ENCODE measurements at places on chromosomes 3 and 15.

- H3K27me3 ChIP-seq = no peaks in the 10 kb centered on the region
- no peak overlapping the region for H3K27ac ChIP-seq
Observed at GRCh38 chr15:68025835-68026424, 28.2 kb upstream of the PIAS1 start.

DNA sequence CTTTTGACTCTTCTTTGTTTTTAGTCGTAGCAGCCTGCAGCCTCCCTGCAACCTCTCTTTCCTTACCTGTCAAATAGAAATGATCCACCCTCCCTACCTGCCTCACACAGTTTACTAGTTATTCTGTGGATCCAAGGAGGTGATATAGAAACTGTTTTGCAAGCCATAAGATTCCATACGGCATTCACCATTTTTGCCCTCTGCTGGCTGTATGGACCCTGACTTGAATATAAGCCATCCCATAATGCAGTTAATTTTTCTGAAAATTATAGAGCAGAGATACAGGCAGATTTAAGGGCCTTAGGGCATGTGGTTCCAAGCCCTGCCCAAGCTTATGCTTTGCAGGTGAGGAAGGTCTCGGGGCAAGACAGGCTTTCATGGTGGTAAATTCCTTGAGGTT is 63.8 kb downstream of the CPN2 start:
- peaks cover 28% of the 10 kb centered on the region for H3K27me3 ChIP-seq
- no peak for DNase-seq
- H3K27ac ChIP-seq = no peak overlapping the region

DNA sequence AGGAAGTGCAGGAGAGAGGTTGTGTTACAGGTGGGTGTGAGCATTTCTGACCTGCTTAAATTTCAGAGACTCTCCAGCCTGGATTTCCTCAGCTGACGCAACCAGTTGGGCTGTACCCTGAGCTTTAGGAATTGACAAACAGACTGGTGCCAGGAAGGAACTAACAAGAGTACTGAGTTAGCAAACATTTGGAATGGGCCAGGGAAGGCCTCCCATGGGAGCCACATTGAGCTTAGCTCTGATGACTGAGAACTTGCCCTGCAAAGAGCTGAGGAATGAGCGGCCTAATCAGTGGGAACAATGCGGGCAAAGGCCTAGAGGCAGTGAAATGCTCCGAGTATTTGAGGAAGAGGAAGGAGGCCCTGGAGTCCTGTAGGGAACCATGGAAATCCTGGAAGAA is 254.2 kb downstream of the FEZF2 start:
- DNase-seq = no peak
- no peaks in the 10 kb centered on the region for H3K36me3 ChIP-seq
- no peak overlapping the region for H3K27ac ChIP-seq

GRCh38 chr3:169085827-169086226 is 577.7 kb downstream of the MECOM start:
- no peak overlapping the region for H3K4me3 ChIP-seq
- no peak overlapping the region for H3K27ac ChIP-seq
- DNase-seq = no peak
- H3K4me1 ChIP-seq = no peaks in the 10 kb centered on the region
- H3K36me3 ChIP-seq = no peaks in the 10 kb centered on the region
- no peaks in the 10 kb centered on the region for H3K27me3 ChIP-seq

- no peaks in the 10 kb centered on the region for H3K4me1 ChIP-seq
- no peak overlapping the region for H3K27ac ChIP-seq
- no peaks in the 10 kb centered on the region for H3K27me3 ChIP-seq
- no peaks in the 10 kb centered on the region for H3K36me3 ChIP-seq
- H3K4me3 ChIP-seq = no peak overlapping the region
Observed at GRCh38 chr3:79973917-79974595, 206.3 kb upstream of the ROBO1 start.

DNA sequence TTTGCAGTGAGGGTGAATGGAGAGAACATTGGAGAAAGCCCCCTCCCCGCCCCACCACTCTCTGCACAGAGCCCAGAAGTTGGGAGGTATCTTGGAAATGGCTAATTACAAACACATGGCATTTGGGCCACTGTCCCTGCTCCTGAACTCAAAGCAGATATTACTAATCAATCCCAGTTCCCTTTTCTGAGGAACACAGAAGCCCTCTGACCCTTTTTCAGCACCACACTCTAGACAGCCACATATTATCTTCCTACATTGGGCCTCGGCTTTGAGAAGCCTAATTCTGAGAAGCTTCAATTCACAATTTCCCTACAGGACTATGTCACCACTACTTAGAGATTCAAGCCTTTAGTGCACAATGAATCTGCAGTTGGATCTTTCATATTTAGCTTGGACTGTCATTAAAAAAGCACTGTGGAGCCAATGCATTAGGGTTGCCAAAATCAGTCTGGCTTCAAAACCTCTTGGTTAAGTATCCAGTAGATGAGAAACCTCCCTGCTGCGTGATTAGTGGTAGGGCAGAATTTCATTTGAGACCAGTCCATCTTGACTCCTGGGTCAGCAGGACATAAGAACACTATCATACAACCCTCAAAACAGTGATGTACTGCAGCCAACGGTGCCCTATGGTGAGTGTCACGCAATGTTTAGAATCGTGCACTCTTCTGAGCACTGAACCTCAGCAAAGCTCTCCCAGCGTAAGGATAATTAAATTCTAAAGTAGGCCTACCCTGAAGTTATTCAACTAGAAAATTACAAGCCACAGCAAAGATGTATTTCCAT is 26.1 kb downstream of the MGLL start:
- peaks cover 9% of the 10 kb centered on the region for H3K4me1 ChIP-seq
- H3K27me3 ChIP-seq = no peaks in the 10 kb centered on the region
- no peak overlapping the region for H3K27ac ChIP-seq
- no peak for DNase-seq

DNA sequence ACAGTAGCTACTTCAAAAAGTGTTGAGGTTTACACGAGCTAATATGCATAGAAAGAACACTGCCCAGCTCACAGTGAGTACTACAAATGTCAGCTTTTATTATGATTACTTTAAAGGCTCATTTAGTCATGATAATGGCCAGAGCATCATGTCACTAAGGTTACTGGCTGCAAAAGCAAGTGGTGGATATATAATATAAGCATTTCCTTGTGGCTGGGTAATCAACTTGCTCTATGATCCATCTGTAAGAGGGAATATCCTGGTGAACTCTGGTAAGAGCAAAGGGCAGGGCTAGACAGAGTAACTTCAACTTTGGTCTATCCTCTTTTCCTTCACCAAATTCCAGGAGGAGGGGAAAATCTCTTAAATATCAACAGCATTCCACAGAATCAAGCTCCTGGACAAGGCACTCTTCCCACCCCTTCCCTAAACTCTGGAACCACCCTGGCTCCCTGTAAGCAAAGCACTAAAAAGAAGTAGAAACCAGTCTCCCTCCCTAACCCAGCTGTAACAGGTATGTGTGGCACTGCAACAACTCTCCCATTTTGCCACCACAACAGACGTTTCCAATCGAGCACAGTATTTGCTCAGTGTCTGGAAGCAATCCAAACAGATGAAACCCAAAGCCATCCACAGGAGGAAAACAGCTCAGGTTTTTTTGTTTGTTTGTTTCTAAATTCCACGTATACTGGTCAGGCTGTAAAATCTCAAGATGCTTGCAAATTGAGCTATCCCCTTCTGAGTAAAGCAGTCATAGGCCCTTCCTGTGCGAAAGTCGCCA is 13.4 kb downstream of the B4GALT4 start:
- H3K27ac ChIP-seq = no peak overlapping the region
- H3K4me3 ChIP-seq = no peak overlapping the region
- DNase-seq = no peak
- peaks cover 72% of the 10 kb centered on the region for H3K36me3 ChIP-seq
- no peaks in the 10 kb centered on the region for H3K27me3 ChIP-seq

- H3K4me3 ChIP-seq = no peak overlapping the region
- H3K36me3 ChIP-seq = peaks cover 6% of the 10 kb centered on the region
- no peaks in the 10 kb centered on the region for H3K27me3 ChIP-seq
- peaks cover 12% of the 10 kb centered on the region for H3K4me1 ChIP-seq
Observed at GRCh38 chr15:56233549-56233948, 10.1 kb downstream of the RFX7 start.

- no peak overlapping the region for H3K4me3 ChIP-seq
- no peaks in the 10 kb centered on the region for H3K36me3 ChIP-seq
- no peak for DNase-seq
- H3K27me3 ChIP-seq = no peaks in the 10 kb centered on the region
- no peaks in the 10 kb centered on the region for H3K4me1 ChIP-seq
Observed at GRCh38 chr3:74651292-74651691, 36.8 kb upstream of the CNTN3 start.

DNA sequence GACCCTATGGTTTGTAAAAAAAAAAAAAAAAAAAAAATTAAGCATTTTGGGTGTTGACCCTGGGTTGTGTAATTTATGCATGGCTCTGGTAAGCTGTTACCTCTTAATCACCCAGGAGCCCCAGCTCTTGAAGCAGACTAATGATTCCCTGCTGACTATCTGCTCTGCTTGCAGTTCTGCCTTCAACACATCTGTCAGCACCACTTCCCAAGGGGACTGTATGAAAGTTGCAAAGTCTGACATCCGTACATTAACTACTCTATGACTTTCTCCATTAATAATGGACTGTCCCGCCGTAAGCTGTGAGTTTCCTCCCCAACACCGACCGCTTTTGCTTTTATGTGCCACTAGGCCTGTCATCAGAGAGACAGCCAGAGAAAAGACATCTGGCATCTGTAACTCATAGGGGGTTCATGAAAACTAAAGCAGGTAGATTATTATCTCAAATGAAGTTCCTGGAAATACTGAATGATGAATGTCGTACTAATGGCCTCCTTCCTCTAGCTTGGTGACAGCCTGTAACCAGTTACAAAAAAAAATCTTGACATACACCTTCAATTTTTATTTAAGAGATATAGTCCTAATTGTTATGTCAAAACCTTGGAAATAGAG is 271.5 kb downstream of the IL5RA start:
- H3K4me1 ChIP-seq = no peaks in the 10 kb centered on the region
- no peaks in the 10 kb centered on the region for H3K36me3 ChIP-seq
- no peak for DNase-seq
- H3K4me3 ChIP-seq = no peak overlapping the region

- DNase-seq = no peak
- no peaks in the 10 kb centered on the region for H3K27me3 ChIP-seq
- no peak overlapping the region for H3K4me3 ChIP-seq
- H3K27ac ChIP-seq = no peak overlapping the region
Observed at GRCh38 chr15:94331731-94332130, 100.4 kb downstream of the MCTP2 start.

- H3K36me3 ChIP-seq = no peaks in the 10 kb centered on the region
- no peaks in the 10 kb centered on the region for H3K27me3 ChIP-seq
- no peak overlapping the region for H3K4me3 ChIP-seq
- DNase-seq = no peak
- no peak overlapping the region for H3K27ac ChIP-seq
- peaks cover 29% of the 10 kb centered on the region for H3K4me1 ChIP-seq
Observed at GRCh38 chr3:159989973-159990846, 1.6 kb downstream of the IL12A start.

DNA sequence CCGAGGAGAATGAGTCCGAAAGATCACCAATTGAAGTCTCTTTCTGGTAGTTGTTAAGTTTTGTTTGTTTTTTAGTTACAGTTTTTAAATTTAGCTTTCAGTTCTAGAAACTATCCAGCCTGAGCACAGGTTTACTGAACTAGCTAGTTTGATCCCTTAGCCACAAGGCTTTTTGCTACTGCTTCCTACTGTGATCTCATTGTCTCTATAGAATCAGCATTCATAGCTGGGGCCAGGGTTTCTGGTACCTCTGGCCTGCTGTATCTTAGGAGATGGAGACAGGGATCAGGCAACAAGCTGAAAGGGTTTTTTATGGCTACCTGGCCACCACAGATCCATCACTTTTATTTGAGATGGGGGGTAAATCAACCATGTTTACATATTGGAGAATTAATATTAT is 37.0 kb downstream of the GOLM2 start:
- no peaks in the 10 kb centered on the region for H3K4me1 ChIP-seq
- no peaks in the 10 kb centered on the region for H3K27me3 ChIP-seq
- H3K36me3 ChIP-seq = no peaks in the 10 kb centered on the region
- H3K27ac ChIP-seq = no peak overlapping the region

DNA sequence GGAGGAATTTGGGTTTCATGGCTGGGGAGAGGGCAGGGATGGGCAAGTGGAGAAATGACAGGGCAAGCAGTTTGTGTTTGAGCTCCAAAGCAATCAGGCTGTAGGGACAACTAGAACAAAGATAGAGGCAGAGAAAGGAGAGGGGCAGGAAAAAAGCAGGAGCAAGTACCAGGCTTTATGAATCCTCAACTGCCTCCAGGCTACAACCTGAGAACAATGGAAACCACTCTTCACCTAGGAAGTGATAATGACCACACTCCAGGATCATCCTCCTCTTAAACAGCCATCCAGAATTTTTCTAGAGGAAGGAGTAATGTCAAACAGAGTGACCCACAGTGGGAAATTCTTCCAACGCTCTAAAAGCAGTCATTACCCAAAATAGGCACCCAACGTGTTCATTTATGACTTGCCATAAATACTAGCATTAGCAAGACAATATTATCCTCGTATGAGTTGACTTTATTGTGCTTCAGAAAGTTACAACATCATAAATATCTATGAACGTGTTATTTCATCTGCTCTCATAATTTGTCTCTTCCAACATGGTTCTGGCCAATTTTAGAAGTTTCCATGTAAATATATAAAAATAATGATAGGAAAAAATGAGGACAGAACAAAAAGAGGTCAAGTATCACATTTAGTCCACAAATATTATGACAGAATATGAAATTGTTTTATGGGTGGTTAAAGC is 50.5 kb downstream of the TNFAIP8L3 start:
- no peaks in the 10 kb centered on the region for H3K27me3 ChIP-seq
- no peaks in the 10 kb centered on the region for H3K36me3 ChIP-seq
- H3K4me1 ChIP-seq = peaks cover 3% of the 10 kb centered on the region
- DNase-seq = no peak

DNA sequence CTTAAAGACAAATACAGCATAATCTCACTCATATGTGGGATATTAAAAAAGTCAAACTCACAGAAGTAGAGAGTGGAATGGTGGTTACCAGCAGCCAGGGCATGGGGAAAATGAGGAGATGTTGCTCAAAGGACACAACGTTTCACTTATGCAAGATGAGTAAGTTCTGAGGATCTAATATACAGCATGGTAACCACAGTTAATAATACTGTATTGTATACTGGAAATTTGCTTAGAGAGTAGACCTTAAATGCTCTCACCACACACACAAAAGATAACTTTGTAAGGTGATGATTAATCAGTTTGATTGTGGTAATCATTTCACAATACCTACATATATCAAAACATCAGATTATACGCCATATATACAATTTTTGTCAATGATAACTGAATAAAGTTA is 60.0 kb downstream of the MYH15 start:
- H3K27ac ChIP-seq = no peak overlapping the region
- no peaks in the 10 kb centered on the region for H3K27me3 ChIP-seq
- H3K36me3 ChIP-seq = no peaks in the 10 kb centered on the region
- H3K4me1 ChIP-seq = no peaks in the 10 kb centered on the region
- H3K4me3 ChIP-seq = no peak overlapping the region

DNA sequence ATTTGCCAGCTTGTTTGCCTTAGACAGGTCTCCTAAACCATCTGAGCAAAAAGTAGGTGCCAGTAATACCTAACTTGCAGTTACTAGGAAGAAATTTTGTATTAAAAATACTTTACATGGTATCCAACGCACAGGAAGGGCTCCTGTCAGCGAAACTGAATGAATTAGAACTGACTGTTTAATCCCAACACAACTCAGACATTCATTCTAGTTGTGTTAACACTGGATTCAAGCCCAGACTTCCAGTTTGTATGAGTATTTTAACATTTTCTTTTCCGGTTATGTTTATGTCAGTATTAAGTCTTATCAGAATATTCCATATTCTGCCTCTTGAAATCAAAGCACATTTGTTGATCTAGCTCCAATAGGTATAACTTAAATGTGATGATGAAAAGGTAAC is 82.0 kb upstream of the SOX2 start:
- no peaks in the 10 kb centered on the region for H3K27me3 ChIP-seq
- H3K27ac ChIP-seq = no peak overlapping the region
- H3K4me1 ChIP-seq = no peaks in the 10 kb centered on the region
- DNase-seq = no peak
- no peak overlapping the region for H3K4me3 ChIP-seq

Measured in B cell (primary cell).